ENCODE measurements at places on chromosomes 11 and 22. TPM values are rescaled to one million over a fixed set of nuclear protein-coding genes. Genes with fewer than 3 reads are reported as not detected.

- DNase-seq, result no peak
These were observed 179.1 kb downstream of the KIF18A start for GRCh38 chr11:27928809-27929208.

DNA sequence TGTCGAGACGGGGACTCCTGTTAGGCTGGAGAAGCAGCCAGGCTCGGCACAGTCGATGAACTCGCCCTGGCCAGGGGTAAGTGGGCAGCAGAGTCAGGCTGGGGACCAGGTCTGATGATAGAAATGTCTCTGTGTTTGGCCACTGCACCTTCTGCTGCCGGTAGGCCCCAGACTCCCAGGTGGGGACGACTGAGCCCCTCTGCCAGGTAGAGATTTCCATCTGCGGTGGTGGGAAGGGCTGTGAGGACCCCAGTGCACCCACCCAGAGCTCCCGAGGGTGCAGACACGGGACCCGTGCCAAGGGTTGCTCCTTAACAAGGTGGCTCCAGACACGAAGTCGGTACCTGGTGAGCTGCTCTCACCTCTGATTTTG, 862.5 kb downstream of the TBC1D22A start:
- DNase-seq, result no peak

DNA sequence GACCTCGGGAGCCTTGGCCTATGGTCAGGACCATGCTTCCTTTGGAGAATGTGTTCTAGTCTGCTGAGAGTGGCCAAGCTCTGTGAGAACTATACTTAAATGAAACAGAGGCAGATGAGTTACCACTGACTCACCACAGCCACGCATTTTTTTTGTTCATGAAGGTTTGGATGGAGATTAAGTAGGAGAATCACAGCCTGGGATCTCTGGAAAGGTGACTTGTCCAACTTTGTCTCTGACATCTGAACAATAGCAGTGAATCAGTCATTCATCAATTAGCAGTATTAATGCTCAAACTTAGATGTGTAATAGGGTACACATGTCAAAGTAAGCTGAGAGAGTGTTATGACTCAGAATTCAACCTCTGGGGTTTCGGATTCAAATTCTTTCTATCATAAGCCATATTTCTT, 100.7 kb upstream of the ANO3 start:
- DNase-seq, result peak; percentile 69

GRCh38 chr11:134781380-134781866, 369.4 kb upstream of the B3GAT1 start:
- no peak for DNase-seq

DNA sequence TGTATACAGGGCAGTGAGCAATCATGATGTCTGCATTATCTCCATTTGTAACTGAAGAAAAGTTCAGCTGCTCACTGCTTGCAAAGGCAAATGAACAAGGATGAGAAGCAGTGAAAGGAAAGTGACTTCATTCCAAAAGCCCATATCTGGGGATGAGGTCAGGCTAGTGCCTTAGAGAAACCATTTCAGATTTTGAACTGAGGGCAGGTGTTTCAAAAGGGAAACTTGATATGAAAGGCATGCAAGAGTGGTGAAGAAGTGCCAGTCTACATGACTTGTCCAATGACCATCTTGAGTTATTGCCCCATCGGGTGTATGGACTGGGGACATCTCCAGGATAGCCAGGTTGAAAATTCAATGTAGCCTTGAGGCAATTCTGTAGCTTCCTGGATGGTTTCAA, 7.3 kb upstream of the APOL4 start:
- no peak for DNase-seq

GRCh38 chr11:98195300-98195699, 825.4 kb upstream of the CNTN5 start:
- DNase-seq, result no peak

GRCh38 chr11:93746101-93746500, 4.6 kb downstream of the C11orf54 start:
- no peak for DNase-seq

GRCh38 chr22:28116219-28116673, 197.2 kb upstream of the PITPNB start:
- DNase-seq, result peak; percentile 10

DNA sequence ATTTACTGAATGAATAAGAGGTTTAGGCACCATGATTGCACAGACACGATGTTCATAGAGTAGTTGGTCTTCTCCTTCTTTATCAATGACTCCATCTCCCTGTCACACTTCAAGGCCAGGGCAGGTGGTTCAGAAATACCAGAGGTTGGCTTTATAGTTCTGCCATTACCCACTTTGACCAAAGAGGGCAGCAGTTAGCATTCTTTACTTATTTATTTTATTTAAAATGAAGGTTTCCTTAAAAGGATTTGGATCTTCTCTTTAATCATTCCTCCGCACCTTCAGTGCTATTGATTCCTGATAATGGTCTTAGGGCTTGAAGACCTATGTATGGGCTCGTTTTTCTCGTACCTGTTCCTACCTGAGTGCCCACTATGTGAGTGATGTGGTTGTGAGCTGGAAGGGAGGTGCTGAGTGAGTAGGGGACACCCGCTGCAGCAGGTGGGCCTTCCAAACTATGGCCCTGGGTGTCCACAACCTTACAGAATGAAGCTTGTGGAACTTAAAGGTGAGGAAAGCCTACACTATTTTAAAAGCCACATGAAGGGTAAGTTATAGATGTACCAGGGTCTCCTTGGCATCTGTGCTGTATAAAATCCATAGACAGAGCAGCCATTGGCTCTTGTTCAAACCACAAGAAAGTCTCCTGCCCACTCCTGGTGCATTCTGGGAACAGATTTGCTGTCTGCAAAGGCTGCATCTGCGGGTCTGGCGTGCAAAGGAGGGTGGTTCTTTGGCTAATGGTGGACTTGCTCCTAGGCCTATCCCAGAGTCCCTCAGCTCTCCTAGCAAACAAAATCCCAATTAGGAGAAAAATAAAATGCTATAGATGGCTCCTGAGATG, 35.0 kb downstream of the TIMP3 start:
- DNase-seq, result peak; percentile 45

DNA sequence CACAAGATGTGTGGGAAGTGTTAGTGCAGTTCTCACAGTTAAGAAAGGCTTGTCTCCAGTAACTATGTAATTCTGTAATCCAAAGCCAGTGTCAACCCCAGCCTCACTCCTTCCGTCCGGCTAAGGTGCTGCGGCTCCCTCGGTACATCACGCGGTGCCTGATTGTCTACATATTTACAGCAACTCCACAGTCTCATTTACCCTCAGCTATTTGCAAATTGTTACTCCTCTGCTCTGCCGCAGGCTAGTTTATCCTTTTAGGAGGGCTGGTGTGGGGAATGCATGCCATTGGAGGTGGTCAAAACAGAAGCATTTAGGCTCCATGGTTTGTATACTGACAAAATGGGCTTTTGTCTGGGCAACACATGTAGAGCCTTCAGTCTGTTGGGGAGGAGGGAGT, 358.3 kb downstream of the METTL15 start:
- no peak for DNase-seq

GRCh38 chr22:26581026-26581425, 8.9 kb downstream of the TPST2 start:
- DNase-seq, result no peak

- no peak for DNase-seq
These were observed 834.5 kb downstream of the FAM181B start for GRCh38 chr11:81899156-81899555.

DNA sequence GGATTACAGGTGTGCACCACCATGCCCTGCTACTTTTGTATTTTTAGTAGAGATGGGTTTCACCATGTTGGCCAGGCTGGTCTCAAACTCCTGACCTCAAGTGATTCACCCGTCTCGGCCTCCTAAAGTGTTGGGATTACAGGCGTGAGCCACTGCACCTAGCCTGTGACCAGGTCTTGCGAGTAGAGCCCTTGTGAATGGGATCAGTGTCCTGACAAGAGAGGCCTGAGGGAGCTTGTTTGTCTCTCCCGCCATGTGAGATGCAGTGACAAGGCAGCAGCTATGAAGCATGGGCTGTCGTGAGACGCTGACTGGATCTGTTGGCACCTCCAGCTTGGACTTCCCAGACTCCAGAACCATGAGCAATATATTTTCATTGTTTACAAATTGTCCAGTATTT, 69.3 kb downstream of the LRRC32 start:
- DNase-seq, result no peak

DNA sequence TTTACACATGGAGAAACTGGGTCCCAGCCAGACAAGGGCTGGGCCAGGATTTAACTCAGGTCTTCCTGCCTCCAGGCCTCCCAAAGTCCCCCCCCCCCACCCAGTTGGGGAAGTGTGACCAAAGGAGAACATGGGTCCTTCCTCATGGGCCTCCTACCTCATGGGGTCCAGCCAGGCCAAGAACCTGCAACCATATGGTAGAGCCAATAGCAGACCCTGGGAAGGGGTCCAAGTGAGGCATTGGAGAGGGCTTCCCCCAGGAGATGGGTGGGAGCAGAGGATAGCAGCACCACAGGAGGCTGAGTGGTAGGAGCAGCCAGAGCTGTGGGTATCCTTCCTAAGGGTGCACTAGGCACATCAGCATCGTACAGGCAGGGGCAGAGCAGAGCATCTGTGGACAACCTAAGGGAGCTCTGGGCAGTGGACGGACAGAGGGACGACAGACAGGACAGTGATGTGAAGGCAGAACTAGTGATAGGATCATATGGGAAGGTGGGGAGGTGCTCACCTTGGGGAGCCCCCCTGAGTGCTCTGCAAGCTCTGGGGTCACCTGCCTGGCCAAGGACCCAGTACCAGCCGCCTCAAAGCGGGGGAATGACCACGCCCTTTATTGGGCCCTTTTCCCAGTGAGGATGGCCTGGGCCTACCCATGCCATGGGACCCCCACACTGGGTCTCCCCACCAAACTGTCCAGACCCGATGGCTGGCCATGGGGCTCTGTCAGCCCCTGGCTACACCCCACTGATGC, 4.5 kb downstream of the ARVCF start:
- DNase-seq, result no peak

- DNase-seq, result no peak
These were observed 1.5 kb downstream of the THRSP start for GRCh38 chr11:78065203-78065602.

- DNase-seq, result no peak
These were observed 5.6 kb upstream of the GLYATL1 start for GRCh38 chr11:58933661-58934060.

DNA sequence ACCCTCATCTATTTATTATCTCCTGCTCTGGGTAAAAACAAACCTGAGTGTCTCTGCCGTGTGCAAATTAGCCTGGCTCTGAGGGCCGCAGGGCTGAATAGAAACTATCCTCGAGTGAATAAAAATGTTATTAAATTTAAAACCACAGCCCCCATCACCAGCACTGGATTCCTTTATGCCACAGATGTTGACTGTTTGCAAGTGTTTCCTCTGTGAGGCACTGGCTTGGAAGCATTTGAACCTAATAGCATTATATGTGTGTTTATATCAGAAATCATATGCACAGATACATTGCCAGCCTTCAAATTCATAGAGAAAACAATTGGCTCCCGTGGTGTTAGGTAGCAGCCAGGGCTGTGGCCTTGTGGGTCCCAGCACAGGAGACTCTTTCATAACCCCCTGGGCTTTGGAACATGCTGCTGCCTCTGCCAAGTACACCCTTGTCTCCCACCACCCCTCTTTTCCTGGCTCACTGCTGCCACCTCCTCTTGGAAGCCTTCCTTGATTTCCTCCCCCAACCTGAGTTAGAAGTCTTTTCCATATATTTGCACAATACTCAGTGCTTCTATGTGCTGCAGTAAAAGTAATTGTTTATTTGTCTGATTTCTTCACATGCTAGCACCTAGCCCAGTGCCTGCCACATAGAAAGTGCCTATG, 294.4 kb downstream of the DDX10 start:
- no peak for DNase-seq

DNA sequence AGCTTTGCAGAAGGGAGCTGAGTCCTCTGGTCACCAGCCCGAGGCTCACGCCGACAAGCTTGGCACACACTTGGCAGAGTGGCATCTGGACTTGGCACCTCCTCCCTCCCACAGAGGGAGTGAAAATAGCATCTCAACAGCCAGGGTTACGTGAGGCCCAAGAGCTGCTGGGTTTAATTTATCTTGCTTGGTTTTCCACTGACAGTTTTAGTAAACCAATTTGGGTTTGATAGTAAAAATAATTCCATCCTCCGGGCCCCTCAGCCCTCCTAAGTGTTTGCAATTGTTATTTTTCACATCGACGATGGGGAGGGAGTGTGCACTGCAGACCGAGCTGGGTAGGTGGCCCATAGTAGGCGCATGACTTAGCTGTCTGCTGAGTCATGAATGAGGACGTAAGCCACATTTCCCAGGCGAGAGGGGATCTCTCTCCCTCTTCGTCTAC, 107.6 kb upstream of the ASPHD2 start:
- no peak for DNase-seq

GRCh38 chr11:94826415-94826814, 58.3 kb downstream of the AMOTL1 start:
- no peak for DNase-seq

DNA sequence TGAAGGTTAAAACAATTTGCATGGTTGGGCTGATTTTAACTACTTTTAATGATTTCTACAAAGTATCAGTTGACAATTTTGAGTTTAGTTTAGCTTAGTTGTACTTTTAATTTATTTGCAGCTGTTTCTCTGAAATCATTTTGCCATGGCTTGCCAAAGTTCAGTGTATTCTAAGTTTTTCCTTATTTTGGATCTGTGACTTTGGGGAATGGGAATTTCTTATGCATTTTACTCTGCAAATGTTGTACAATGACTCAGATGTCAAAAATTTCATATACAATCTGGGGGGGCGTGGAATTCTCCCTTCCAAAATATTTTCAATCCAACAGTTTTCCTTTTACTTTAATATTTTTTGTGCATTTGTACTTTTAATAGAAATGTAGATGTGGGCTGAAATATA, 8.9 kb upstream of the DCHS1 start:
- no peak for DNase-seq

DNA sequence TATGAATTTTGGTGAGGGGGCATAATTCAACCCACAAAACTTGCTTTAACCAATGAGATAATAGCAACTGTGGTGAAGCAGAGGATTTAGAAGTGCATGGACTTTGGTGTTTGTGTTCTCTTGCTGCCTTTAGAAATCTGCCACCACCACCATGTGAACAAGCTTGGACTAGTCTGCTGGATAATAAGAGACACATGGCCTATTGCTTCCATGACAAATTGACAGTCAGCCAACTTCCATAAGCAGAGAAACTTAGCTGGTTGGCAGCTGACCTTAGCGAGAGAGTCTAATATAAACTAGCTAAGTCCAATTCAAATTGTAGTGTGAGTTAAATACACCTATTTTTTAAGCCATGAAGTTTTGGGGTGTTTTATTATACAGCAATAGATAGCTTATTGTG, 482.1 kb upstream of the ANO5 start:
- DNase-seq, result no peak

Gene APOL4
- 2.4 TPM for total RNA-seq

Gene GPHA2
- total RNA-seq, result not detected

Gene ASRGL1
- 27.4 TPM for total RNA-seq

Gene DTX4
- total RNA-seq, result 28.1 TPM

Gene CNTF
- total RNA-seq, result 1.7 TPM

Gene RBMXL2
- not detected for total RNA-seq

Gene OR52N4
- not detected for total RNA-seq

Gene EFEMP2
- total RNA-seq, result 22.1 TPM

Gene TH
- total RNA-seq, result not detected

Gene SLC25A17
- 29.0 TPM for total RNA-seq

Gene P2RX6
- under 0.01 TPM for total RNA-seq

All from dermis blood vessel endothelial cell (primary cell).